ENCODE measurements at places on chromosomes 6 and 20.

DNA sequence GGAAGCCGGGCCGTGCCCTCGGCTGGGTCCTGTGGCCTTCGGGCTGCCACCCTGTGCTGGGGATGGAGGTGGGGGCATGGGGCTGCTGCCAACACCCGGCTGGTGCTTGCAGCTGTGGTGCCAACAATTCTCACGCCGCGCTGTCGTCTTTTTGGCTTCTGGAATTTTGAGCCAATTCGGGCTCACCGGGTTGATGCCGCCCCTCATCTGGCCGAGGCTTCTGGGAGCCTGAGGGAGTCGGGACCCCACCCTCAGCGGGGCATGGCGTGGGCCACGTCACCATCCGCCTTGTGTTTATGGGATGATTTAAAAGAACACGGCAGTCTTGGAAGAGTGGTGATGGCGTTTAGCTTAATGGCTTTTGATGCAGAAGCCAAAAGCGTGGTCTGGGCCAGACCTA lies 8.7 kb upstream of the NPBWR2 start:
- DNase-seq = no peak

DNA sequence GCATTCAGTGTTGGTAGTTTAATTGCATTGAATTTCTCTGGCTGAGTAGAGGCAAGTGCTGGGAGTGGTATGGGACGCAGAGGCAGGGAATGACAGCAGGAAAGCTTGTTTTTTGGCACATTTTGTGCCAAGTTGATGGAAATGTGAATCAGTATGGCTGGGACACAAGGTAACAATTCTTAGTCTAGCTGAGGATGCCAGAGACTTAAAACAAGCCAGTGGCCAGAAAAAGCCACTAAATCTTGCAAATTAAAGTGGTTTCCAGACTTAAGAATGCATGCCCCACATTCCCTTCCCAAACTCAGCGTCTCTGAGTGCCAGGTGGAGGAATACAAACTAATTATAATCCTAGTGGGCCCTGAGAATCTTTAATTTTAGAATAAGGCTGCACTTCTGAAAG lies 35.9 kb downstream of the PPARD start:
- no peak for DNase-seq

- DNase-seq = no peak
Measured at GRCh38 chr6:12111363-12111670, 99.2 kb downstream of the HIVEP1 start.

DNA sequence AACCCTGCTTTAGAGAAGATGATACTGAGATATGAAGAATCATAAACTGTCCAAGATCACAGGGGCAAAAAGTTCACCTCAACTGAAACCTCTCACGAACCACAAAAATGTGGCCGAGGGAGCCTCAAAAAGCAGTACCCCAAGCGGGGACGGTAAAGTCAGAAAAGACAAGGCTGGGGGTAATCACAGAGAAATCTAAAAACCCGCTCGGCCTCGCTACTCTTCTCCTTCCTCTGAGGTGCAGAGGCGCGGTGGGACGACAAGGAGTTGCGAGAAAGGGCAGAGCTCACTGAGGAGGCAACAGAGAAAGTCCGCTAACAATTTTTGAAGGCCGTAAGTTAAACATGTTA lies 356 bp upstream of the IRAK1BP1 start:
- no peak for DNase-seq

DNA sequence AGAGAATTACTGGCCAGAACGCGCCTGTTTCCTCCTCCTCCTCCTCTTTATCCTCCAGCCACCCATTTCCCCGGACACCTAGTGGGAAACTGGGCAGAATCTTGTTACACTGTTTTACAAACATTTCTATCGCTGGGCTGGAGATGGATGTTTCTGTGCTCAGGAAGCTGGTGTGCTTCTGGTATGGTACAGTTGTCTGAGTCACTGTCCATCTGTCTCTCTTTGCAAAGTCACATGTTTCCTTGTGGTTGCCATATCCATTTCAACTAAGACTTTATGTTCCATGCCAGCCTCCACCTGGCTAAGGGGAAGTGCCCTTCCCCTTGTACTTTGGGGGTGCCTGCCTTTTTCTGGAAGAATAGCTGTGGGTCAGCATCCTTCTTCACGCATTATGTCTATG lies 52.9 kb upstream of the SLC22A16 start:
- no peak for DNase-seq

DNA sequence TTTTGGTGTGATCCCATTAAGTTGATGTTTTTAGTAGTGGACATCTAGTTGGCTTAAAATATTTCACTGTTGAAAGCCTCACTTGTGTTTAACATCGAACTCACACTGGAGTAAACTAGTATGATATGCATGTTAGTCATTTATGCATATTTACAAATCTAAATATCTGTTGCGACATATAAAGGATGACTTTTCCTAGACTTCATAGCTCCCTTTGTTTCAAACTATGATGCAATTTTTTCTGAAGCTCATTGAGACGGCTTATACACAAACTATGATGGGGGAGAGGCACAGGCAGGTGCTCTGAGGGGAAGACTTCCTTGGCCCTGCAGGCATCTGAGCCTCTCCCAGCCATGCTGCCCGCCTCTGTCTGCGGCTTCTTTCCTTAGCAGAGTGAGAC lies 11.8 kb upstream of the FOXC1 start:
- peak; percentile 16 for DNase-seq

- no peak for DNase-seq
Measured at GRCh38 chr6:148520109-148520841, 177.6 kb downstream of the SASH1 start.

- no peak for DNase-seq
Measured at GRCh38 chr6:42193491-42193894, 1.3 kb downstream of the GUCA1B start.

- DNase-seq = no peak
Measured at GRCh38 chr6:84847390-84848160, 83.2 kb upstream of the TBX18 start.

- no peak for DNase-seq
Measured at GRCh38 chr20:32622585-32623468, 37.7 kb upstream of the NOL4L start.

DNA sequence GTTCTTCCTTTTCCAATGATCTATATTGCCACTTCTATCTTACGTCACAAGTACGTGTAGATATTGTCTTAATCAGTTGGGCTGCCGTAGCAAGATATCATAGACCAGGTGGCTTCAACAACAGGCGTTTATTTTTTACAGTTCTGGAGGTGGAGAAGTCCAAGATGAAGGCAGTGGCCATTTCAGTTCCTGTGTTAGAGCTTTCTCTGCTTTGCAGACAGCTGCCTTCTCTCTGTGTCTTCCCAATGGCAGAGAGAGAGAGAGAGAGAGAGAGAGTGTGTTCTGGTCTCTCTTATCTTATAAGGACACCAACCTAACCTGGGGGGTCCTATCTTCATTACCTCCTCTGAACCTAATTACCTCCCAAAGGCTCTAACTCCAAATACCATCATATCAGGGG lies 8.3 kb downstream of the HSF2 start:
- DNase-seq = no peak

- no peak for DNase-seq
Measured at GRCh38 chr6:170403451-170403850, 96.9 kb downstream of the FAM120B start.

DNA sequence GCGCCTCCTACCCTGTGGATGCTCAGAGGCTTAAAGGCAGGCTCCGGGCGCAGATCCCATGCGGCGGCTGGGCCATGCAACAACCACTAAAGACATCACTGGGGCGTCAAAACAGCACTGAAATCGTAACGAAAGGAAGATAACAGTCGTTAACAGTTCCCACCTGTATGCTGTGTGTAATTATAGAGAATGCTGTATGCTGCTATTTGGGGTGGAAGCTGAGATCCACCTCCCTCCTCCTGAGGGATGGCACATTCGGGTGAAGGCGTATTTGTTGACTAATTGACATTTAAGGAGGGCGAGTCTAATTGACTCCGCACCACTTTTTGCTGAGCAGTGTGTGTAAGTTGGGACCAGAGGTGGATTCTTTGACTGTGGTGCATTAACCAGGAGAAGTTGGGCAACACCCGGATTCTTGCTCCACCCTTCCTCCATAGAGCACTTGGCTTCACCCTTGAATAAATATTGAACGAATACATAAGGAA lies 687 bp downstream of the SLC35A1 start:
- DNase-seq = peak; percentile 18

- DNase-seq = no peak
Measured at GRCh38 chr6:33492093-33492492, 37.7 kb downstream of the ZBTB9 start.

- DNase-seq = no peak
Measured at GRCh38 chr6:92568541-92568940, 850.8 kb downstream of the EPHA7 start.

- DNase-seq = no peak
Measured at GRCh38 chr20:51284176-51284575, 258.3 kb downstream of the NFATC2 start.

GRCh38 chr6:161268531-161269210 lies 5.2 kb downstream of the AGPAT4 start:
- DNase-seq = no peak
